ENCODE measurements at places on chromosomes 13 and 19.
A peak's percentile ranks its signal among the peaks of the same experiment; 100 is the strongest.

GRCh38 chr19:16197188-16197621, 506 bp upstream of the AP1M1 start:
- DNase-seq, result no peak

DNA sequence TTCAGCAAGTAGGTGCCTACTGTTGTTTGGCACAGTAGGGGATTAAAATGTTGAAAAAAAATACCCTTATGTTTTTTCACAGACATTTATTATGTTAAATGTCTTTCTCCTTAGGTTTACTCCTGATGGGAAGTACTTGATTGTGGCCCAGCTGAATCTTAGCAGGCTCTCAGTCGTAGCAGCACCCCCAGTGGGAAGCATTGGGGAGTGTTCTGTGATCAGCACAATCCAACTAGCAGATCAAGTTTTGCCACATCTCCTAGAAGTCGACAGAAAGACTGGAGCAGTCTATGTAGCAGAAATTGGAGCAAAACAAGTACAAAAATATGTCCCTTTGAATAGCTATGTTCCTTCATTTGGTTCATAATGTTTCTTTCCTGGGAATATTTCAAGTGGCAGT, 9.3 kb downstream of the NHLRC3 start:
- DNase-seq, result no peak

DNA sequence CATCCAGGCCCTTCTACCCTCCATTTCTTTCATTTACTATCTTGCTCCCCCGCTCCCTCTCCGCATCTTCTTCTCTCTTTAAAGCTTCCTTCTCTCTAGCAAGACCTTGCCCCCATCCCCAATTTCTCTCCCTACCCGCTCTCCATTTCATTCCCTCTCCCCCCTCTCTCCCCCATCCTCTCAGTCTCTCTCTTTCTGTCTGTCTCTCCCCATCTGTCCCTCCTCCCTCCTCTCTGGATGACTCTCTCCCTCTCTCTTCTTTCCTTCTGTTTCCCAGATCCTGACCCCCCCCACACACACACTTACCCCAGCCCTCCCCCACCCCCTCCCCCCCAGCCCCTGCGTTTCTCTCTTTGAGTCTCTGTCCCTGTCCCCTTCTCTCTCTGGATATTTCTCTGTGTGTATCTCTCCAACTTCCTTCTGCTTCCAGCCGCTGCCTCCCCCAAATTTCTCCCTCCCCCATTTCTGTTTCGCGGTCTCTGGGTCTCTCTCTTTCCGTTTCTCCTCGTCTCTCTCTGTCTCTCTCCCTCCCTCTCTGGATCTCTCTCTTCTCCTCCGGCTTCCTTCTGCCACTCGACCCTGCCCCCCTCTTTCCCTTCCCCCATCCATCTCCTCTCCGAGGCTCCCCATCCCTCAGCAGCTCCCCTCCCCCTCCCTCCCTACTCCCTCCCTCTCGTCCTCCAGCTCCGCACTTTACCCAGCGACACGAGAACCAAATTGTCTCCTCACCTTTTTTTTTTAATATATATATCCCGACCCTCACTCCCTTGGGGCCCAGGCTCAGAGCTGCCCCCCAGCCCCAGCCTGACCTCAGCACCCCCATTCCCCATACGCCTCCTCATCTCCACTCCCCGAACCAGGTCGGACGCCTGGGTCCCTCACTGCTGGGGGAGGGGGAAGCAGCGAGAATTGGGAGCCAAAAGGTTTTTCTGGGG, 3.6 kb upstream of the CACNG8 start:
- DNase-seq, result no peak

GRCh38 chr19:52343548-52343947, 7.5 kb downstream of the ZNF610 start:
- peak; percentile 44 for DNase-seq

DNA sequence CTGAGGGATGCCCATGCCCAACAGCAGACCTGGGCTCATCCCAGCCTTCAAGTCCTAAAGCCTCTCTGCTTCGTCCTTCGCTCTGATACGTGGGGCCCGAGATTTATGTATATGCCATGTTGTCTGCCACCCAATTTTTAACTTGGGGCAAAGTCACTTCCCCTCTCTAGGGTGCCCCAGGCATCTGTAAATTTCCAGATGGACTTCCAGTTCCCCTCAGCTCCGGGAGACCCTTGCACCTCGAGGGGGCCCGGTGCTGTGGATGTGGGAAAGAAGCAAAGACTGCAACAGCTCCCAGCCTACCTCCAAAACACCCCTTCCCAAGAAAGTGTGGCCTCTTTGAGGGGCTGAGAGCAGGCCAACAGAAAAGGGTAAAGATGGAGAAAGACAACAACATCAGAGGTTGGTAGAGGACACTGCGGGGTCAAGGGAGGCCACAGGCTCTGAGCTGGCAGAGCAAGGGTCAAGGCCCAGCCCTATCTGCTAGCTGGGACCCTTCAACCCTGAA, 97.4 kb downstream of the STK24 start:
- no peak for DNase-seq

DNA sequence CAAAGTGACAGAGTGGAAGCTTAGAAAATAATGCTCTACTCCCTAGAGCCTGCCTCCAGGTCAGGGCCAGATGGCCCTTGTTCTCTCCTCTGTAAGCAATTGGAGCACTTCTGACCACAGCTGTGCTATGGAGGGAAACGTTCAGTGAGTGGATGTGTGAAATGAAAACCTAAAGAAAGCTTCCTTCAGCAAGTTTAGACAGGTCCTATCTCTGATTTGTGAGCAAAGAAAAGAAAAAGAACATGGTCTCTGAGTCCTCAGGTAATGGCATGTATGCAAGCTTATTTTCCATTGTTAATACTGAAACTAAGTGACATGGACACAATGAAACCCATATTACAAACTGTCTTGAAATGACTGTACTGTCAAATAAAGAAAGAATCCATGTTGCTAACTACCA, 1486.8 kb downstream of the EFNB2 start:
- DNase-seq, result no peak

- no peak for DNase-seq
These were observed 643.9 kb upstream of the SGCG start for GRCh38 chr13:22536851-22537250.

- DNase-seq, result no peak
These were observed 86.5 kb downstream of the KCTD12 start for GRCh38 chr13:76799696-76800095.

DNA sequence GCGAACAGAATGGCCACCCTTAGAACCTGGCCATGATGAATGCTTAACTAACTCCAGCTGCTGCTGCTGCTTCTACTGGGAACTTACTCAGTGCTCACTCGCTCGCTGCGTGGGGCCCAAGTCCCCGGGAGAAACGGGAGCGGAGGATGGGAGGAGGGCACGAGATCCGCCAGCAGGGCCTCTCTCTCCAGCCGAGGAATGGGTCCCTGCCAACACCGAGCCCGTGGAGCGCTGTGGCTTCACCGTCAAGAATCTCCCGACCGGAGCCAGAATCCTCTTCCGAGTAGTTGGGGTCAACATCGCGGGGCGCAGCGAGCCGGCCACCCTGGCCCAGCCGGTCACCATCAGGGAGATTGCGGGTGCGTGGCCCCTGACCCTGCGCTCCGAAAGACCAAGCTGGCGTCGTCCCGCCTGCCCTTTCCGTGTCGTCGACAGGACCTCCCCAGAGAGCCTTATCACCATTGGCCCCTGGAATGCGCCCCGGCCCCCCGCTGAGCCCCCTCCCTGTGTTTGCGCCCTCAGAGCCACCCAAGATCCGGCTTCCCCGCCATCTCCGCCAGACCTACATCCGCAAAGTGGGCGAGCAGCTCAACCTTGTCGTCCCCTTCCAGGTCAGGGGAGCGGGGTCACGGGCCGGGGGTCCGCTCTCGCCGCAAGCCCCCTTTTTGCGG, 17.8 kb upstream of the EMC10 start:
- DNase-seq, result no peak

DNA sequence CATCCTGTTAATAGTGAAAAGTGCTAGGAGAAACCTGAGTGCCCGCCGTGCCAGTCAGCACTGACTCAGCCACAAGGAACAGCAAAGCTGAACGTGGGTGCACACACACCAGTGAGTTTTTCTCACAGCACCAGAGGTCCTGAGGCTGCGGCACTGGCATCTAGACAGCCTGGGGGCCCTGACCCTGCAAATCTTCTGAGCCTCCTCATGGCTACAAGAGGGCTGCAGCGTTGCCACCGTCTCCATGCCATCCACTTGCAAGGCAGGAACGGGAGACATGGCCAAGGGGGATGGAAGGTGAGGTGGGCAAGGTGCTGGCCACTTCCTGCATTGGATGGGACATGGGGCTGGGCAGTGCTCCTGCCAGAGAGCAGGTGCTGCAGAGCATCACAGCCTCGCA, 211.2 kb upstream of the SOX1 start:
- DNase-seq, result no peak

DNA sequence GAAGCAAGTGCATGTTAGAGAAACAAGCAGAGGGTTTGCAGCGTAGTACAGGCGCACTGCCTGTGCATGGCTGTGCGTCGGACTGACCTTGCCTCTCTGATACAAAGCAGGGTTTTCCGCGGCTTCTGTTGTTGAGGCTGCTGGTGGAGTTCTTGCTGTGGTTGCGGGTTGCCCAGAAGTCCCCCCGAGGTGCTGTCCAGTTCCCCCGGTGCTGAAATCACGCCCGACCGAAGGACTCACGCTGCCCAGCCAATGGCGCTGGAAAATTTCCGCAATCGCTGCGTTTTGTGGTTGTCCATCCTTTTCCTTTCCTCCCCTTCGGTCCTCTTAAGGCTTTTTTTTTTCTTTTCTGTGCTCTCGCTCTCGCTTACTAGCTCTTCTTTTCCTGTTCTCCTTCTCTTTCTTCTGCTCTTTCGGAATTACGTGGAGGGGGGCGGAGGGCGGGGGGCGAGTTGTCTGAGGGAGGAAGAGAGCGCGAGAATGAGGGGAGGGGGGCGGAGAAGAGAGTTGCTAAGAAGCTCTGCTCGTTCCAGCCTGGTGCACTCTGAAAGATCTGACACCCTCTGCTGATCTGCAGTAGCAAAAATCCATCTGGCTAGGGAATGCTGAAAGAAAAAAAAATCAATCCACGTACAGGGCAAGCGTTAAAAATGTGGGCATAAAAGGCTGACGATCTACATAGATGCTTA, at the start of gene SLITRK1:
Gene SLITRK1 (minus strand): TSS at position 558 of the 689 bp plus-strand sequence. CDS start 967 bp downstream, outside the sequence.
- DNase-seq, result no peak

- DNase-seq, result no peak
These were observed 56.0 kb upstream of the DOCK9 start for GRCh38 chr13:99033814-99034213.

DNA sequence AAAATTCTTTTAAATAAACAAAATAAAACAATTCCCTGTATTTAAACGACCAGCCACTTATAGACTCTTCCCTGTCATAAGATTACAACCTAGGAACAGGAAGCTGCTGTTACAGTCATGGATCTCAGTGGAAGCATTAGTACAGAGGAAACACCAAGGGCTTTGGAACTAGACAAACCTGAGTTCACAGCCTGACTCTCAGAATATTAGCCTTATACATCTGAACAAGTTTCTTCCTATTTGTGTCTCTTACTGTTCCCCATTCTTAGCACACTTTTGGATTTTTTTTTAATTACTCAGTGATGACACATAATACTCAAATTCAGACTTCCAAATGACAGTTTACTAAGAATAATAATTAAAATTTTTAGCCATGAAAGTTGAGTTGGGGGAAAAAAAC, 46.1 kb downstream of the ZDHHC20 start:
- no peak for DNase-seq

- peak; percentile 35 for DNase-seq
These were observed 1.2 kb downstream of the SEMA6B start for GRCh38 chr19:4557971-4558941.

DNA sequence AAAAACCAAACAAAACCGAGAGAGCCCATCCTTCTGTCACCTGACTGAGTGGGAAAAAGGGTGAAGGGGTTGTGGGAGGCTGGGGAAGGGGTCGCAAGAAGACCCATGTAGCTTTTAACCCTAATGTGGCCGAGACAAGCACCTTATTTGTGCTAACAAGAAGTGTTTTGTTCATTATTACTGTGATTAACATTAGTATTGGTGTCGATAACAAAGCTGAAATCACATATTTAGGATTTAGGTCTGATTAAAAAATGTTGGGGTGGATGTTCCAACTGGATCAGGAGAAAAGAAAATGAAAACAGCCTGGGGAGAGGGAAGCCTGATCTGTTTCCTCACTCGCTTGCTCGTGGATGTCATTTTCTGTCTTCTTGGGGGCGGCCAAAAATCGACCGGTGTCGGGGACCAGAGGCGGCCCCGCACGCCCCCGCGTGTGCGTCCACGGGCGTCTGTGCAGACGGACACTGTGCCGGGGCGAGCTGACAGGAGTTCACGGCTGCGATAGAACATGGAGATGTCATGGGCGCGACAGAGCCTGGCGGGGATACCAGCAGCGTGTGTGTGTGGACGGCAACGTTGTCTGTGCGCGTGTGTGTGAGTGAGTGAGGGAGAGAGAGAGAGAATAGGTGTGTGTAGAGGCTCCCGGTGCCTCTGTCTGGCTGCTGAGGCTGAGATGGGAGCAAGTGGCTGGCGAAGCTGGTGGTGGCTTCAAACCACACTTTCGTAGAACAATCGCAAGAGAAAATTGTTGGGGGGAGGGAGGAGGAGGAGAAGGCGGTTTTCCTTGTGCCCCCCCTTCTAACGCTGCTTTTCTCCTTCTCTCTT, 29.1 kb downstream of the NFIX start:
- DNase-seq, result no peak

All from stimulated activated CD4-positive, alpha-beta T cell treated with anti-CD3 and anti-CD28 coated beads, TNF-alpha, amount 100 ng/mL, for 48 hours (primary cell).